Ecto neural progenitor cell (in vitro differentiated cells): ENCODE measurements at places on chromosomes 4 and X.

DNA sequence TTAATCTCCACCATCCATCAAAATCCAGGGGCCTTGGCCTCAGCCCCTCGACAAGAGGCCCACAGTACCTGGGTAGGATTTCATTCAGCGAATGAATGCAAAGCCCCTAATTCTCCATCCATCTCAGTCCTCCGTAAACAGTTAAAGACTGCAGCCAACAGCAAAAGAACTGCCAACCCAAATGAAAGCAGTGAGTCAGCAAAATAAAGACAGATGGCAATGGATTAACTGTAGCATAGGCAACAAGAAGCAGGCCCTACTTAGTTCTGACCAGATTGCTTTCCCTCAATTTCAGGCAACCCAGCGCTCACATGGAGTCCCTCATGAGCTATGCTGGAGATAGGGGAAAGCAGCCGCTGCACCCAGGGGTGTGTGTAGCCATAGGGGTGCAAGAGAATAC is 21.4 kb downstream of the PLAC1 start:
- DNase-seq: no peak

- no peak for DNase-seq
Measured at GRCh38 chrX:139929876-139930275, 3.0 kb downstream of the ATP11C start.

DNA sequence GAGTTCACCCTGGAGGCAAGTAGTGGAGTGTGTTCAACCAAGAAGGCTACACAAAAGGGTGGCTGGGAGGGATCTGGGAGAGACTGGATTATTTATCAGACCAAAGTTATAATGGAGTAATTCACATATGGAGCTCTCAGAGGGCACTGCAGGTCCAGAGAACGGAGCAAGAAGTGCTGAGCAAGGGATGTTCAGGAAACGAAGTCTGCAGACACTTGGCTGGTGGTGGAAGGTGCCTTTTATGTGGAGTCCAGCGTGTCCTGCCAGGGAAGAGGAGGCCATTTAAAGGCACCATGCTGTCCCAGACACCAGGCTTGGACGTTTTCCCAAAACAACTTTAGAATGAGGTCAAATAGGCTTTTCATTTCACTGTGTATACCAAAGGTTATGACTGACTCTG is 130.1 kb downstream of the CEP135 start:
- no peak for DNase-seq

DNA sequence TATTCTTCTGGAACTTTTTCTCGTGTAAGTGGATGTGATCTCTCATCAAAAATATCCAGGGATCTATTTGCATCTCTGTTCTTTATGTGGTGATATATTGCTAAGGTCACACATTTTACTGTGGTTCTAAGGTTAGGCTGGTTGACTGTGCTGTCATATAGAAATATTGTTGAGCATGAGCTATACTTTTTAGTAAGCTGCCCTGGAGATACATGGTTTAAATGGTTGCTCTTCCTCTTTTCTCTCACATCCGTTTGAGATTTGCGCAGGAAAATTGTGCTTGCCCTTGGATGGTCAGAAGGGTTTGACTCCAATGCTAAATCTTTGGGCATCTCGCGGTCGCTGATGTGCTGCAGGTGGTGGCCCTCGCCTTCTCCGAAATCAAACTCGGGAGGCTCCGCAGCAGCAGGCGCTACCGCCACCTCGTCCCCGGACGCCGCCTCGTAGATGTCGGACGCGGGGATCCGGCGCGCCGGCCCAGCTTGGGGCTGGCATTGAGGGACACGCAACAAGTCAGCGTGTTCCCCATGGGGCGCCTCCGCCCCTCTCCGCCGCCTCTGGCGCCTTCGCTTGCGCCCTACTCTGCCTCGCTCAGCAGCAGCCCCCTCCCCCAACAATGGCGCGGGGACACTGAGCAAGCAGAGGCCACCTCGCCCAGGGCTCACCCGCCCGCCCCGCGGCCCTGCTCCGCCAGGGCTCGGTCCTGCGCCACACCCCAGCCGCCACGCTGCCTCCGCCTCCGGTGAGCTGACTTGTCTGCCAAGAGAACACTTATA is 154.5 kb downstream of the MSN start:
- no peak for DNase-seq

- DNase-seq: no peak
Measured at GRCh38 chr4:186557486-186557885, 2.1 kb upstream of the MTNR1A start.

DNA sequence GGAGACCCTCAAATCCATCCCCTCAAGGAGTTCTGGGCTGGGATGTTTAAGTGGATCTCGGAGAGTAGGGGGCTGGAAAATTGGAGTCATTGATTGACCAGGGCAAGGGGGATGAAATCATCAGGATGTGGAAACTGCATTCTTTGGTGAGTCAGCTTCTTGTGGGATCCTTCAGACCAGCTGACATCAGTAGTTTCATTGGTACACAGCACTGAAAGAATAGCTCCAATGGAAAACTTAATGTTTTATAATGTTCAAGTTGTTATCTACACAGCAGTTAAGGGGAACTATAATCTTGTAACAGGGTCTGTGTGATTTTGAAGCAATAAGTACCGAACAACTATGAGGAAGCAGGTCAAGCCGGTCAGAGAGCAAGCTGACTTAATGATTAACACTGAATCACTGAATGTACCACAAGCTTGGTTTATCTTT is 506.1 kb downstream of the RPA4 start:
- no peak for DNase-seq

- DNase-seq: peak; percentile 49
Measured at GRCh38 chr4:112979881-112980421, 69.5 kb upstream of the ANK2 start.

DNA sequence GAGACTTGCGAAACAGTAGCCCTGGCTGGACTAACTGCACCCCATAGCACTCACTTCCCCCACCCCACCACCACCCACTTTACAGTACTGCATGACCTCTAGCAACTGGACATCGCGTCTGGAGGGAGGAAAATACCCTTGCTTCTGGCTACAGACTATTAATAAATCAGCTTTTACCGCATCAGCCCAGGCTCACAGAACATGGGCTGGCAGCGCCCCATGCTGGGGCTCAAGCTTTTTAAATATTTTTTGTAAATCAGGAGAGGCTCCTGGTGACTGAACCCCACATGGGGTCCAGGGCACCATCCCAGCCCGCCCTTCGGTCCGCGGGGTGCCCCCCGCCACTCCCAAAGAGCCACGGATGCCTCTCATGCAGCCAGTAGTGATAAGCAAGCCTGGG is 2.7 kb downstream of the HS6ST2 start:
- DNase-seq: no peak

DNA sequence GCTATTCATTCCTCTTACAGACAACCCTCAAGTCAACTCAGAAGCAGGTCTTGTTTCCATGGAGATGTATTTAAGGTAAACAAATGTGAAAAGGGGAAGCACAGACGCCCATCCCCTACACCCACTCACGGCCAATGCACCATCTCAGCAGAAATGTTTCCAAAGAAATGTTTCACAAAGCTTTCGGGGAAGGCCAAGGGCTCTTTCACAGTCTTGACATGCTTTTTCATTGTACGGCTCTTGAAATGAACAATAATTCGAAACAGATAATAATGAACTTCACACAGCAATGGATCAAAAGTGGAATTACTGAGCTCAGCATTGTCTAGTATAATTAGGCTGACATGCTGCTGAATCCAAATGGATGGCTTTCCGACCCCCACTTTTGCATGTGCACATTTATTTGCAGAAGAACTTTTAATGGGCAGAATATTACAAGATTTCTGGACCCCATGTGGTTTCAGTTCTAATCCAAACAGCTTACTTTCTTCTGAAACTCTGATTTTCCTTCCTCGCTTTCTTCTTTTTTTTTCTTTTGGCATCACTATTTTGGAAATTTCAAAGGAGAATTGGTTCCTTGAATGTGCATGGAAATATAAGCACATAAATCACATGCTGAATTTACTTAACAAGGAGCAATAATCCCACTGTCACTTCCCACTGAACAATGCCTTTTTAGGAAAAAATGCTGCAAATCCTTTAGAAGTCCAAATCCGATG is 160.9 kb downstream of the SMIM20 start:
- no peak for DNase-seq

DNA sequence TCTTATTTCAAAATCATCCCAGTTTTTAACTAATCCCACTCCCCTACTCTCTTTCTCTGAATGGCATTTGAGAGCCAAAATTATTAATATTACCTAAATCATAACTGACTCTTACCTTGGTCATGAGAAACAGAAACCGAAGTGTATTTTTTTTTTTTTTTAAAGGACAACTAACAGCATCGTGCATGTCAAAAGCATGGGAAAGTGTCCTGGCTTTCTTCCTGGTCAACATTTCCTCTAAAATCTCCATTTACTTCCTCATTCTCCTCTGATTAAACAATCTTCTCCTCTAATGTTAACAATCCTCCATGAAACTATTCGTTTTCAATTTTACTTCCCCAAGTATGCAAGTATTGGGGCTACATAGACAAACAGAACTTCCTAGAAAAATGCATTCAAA is 2.1 kb upstream of the STS start:
- DNase-seq: no peak
